Suppressor macrophage (primary cell): ENCODE measurements at places on chromosomes 5 and 9.
A peak's percentile ranks its signal among the peaks of the same experiment; 100 is the strongest.

DNA sequence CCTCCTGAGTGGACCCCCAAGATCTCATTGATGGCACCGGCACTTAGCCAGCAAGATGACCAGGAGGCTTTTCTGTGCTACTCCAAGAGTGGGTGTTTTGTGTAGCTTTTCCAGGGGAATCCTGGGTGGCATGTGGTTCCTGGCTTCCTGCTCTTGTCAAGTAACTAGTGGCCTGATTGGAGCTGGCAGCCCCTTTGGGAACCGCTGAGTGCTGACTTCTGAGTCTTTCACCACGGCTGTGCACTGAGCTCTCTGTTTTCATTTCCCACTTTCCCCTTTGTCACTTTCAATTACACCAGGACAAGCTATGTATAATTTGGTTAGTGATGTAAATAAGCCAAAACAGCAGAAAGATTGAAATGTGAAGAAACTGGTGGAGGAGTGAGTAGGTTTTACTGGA, 255.4 kb downstream of the GOLPH3 start:
- no peak for DNase-seq

DNA sequence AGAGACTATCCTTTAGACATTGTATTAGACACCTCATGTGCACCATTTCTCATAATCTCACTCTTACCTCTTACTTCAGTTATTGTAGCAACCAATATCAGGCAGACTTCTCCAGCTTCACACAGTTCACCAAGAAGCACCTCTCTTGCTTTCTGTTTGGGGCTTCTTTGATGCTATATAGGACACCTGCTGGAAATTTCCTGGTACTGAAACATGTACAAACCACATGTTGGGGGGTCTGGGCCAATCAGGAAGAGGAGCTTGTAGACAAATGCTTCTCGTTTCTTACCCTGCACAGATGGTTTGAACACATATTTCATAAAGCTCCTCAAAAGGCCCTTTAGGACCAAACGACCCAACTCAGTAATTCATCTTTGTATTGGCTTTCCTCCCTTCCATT, 212.1 kb downstream of the IZUMO3 start:
- no peak for DNase-seq

DNA sequence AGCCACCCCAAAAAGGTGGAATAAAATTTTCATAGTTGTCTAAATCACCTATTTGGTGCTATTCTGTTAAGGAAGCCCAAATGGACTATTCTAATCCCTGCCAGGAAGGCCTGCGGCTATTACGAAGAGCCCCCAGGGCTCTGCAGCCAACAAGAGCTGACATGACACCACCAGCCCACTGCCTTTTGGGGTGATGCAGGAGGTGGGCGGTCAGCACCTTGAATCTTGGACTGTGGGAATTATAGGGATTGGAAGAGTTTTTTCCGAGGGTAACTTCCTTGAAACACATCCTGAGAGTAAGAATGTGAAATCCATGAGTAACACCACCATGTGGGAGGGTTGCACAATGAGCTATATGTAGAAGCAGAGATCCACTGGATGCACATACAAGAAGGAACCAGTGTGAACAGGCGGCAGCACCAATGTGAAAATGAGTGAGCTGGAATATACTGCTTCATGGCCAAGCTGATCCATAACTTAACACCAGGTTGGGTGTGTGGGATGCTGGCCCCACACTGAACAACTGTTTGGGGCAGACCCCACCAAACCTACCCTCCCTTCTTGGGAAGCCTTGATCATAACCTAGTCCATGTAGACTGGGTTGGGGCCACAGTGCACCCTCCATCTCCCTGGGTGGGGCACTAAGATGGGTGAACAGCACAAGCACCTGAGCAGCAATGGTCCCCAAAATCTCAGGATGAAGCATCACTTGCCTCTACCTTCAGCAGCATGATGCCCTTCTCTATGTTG, 239.0 kb downstream of the FSTL4 start:
- peak; percentile 63 for DNase-seq

GRCh38 chr5:14869233-14869632, 2.3 kb downstream of the ANKH start:
- no peak for DNase-seq

DNA sequence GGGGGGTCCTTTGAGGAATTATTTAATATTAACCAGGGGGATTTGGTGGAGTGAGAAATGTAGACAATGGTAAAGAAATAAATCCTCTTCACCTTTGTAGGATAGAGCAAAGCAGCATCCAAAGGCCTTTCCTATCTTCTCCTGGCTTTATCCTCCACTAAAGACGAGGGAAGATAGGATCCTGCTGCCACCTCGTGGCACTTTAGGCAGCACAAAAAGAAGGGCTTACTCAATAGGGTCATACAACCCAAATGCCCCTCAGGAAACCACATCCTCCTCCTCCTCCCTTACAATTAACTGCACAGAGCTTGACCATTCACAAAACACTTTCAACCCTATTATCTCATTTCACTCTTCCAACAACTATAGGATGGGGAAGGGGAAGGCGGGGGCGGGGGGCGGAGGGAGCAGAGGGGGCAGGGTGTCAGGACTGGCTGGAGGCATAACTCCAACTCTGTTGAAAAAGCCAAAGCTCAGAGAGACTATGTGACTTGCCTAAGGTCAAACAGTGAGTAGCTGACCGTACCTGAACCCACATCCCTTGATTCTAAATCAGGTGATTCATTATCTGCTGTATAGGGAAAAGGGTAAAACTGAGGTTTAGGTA, 45.4 kb upstream of the MYOT start:
- peak; percentile 23 for DNase-seq

DNA sequence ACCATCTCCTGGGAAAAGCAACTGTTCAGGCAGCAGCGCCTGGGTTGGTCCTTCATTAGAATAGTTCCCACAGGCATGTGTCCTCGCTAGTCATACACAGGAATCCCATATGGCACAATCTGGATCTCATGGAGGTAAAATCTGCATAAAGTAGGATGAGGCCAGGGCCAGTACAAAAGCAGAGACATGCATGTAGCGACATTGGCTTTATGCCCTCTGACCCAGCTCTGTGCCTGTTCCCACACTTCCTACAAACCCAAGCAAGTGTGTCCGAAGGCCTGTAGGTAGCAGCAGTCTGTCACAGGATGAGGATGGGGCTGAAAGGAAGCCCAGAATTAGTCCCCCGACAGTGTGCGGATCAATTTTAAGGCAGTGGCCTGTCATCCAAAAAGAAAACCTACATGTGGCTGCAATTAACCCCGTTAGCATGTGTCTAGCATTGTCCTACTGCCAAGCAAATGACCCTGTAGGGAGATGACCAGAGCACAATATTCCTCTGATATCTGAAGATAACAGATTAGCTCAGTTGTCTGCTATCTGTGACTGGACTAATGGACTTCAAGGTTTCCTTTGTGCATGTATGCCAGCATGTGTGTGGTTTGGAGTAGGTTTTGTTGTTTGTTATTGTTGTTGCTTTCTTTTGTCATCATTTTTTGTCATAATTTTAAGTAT, 178.8 kb downstream of the TMEM161B start:
- DNase-seq, result no peak

- DNase-seq, result no peak
These were observed 4.5 kb downstream of the PRELID2 start for GRCh38 chr5:145830594-145830993.

DNA sequence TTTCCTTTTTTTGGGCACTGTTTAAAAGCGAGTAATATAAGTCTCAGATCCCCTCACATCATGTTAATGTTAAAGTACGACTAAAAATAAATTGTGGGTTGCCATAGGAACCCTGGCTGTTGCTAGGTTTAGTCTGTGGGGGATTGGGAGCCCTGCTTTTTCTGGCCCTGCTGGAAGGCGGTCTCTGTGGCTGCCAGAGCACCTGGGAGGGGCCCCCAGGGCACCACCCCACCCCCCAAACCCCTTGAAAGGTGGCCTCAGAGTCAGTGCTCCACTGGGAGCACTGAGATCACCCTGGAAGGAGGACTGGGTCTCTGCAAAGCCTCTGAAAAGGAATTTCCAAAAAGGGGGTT, 66.2 kb upstream of the NEURL1B start:
- DNase-seq, result no peak

GRCh38 chr5:169875091-169875728, 105.1 kb downstream of the INSYN2B start:
- peak; percentile 75 for DNase-seq

- DNase-seq, result no peak
These were observed 257.2 kb downstream of the KCTD16 start for GRCh38 chr5:144427866-144428265.

DNA sequence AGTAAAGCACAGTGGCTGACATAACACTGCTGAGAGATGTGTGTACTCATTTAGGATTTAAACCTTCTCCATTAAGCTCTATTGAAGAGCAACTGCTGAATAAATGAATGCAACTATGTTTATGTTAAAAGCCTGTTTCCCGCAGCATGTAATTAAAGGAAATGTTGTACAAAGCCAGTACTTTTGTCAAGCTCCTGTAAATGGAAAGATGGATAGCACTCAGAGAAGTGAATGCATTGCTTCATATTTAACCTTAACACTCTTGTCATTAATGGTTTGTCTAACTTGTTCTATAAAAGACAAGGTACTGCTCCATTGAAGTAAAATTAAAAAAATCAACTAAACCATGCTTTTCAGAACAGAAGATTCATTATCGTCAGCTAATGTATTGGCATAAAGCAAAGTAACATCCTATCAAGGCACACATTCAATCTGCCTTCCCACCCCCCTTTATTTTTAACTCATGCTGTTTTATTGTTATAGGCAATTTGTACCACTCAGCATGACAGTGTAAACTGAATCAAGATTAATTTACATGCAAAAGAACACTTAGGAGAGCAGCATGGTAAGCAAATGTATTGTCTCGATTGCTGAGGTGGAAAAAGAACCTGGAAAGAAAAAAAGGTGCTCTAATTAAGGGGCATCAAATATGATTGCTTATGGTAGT, 240.9 kb upstream of the TBCA start:
- DNase-seq, result no peak

- DNase-seq, result no peak
These were observed 114.0 kb upstream of the FCN2 start for GRCh38 chr9:134766587-134766986.

GRCh38 chr5:86757824-86758223, 140.1 kb downstream of the COX7C start:
- DNase-seq, result no peak

DNA sequence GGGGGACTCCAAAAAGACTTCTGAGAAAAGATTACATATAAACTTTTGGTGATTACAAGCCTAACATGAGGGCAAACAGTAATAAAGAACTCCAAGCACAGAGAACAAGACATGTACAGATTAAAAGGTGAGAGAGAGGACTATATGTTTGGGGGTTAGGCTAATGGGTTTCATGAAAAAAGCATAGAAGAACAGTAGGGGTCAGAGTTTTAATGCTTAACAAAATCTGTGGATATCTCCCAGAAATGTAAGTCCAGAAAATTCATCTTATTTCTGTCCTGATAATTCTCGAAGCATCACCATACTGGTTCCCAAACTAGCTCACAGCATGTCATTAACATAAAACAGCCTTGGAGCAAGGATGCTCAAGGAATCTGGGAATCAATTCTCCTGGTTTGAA, 137.2 kb downstream of the ARRDC3 start:
- no peak for DNase-seq
